ENCODE measurements at places on chromosomes 16 and 17.
A peak's percentile ranks its signal among the peaks of the same experiment; 100 is the strongest.

GRCh38 chr16:76900285-76901263 lies 290.4 kb upstream of the MON1B start:
- no peak for DNase-seq

DNA sequence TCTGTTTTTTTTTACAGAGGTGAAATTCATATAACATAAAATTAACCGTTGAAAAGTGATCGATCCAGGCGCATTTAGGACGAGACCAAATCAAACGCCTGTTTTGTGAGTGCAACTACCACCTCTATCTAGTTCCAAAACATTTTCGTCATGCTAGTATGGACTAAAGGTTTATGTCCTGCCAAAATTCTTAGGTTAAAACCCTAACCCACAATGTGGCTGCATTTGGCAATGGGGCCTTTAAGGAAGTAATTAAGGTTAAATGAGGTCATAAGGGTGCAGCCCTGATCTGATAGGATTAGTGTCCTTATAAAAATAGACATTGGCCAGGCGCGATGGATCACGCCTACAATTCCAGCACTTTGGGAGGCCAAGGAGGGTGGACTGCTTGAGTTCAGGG lies 32.8 kb upstream of the RCVRN start:
- DNase-seq, result peak; percentile 11

- no peak for DNase-seq
Measured at GRCh38 chr17:80367503-80367902, 47.5 kb upstream of the ENDOV start.

DNA sequence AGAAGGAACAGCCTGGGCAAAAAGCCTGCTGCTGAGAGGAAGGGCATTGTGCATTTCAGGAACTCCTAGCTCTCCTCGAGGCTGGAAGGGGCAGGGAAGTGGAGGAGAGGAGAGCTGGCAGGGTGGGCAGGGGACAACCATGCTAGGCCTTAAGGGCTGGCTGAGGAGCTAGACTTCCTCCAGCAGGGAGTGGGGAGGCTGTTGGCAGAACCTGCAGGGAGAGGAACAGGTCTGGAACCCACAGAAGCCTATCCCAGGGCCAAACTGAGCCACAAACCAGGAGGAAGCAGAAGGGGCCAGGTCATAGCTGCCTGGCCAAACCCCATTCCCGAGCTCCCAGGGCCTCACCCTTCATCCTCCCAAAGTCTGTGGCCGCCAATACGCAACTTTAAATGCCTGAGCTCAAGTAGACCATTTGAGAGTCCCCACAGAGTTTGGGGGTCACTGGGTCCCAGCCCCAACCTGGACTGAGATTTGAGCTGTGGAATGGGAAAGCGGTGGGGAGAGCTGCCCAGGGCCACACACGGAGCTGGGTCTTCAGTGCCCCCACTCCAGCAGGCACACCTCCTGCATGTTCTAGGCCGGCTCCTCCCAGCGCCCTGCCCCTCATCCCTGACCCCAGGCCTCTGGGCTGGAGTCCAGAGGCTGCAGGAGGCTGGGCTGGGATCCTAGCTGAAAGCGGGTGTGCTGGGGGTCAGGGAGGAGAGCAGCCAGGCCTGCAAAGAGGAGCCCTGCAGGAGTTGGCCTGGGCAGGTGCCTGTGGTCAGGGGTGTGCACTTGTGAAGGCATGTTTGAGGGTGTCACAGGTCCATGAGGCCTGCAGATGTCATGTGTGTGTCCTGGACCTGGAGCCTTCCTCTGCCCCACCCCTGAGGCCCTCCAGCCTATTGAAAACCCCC lies 4.5 kb downstream of the CDH5 start:
- peak; percentile 40 for DNase-seq

DNA sequence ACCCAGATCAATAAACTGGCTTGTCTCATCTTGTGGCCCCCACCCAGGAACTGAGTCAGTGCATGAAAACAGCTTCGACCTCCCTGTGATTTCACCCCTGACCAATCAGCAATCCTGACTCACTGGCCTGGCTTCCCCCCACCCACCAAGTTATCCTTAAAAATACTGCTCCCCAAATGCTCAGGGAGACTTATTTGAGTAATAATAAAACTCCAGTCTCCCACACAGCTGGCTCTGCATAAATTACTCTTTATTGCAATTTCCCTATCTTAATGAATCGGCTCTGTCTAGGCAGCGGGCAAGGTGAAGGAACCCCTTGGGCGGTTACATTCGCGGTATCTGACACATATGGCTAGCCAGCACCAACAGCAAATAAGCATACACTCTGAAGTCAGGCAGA lies 9.8 kb upstream of the RABEP1 start:
- no peak for DNase-seq

DNA sequence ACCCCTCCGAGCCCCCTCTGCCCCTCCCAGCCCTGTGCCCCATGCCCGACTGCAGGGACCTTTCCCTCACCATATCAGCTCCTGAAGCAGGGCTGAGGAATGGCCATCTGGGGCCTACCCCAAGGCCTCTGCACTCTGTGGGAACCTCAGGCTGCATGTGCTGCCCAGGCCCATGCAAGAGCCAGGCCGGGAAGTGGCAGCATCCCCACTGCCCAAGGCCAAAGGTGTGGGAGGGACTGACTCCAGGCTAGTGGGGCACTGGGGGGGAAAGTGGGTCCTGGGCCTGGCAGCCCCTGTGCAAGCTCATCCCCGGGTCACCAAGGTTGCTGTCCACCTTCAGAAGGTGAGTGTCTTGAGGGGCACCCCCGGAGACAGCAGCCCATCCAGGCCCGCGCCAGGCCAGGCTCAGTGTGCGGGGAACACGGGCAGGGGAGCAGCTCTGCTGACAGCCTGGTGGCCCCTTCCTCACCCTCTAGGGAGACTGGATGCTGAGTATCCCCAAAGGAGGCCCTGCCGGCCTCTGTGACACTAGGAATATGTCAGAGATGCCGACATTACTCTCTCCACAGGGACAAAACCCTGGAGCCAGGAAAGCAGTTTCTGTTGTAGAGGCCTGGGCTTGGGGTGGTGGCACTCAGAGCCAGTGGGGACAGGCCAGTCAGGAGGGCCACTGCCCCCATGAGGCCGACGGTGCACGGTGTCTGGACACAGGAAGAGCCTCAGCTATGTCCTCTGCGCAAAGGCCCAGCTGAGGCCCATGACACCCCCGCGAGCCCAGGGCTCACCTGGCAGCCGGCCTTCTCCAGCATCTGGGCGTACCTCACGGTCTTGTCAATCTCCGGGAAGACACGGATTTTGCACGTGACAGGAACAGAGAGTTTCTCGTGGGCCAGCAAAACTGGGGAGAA lies 3.3 kb downstream of the DUS1L start:
- no peak for DNase-seq

DNA sequence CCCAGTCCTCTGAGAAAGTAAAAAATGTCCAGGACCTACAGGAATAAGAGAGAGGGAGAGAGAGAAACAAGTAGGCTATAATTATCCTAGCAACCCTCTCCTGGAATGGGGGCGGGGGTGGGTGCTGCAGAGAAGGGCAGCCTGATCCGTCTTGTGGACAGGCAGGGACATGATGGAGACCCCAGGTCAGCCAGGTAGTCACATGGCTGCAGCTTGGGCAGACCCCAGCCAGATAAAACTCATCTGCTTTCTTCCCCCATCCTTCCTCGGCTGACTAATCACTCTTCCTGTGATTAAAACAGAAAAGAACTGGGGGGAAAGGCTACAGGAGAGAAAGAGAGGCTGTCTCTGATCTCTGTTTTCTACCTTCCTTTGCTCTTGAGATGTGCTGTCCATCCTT lies 32.6 kb downstream of the COPZ2 start:
- no peak for DNase-seq

GRCh38 chr16:15911198-15911597 lies 22.8 kb upstream of the CEP20 start:
- DNase-seq, result no peak

- DNase-seq, result no peak
Measured at GRCh38 chr17:77205396-77206125, 64.8 kb downstream of the SEC14L1 start.

- no peak for DNase-seq
Measured at GRCh38 chr17:51251010-51251409, 8.8 kb downstream of the MBTD1 start.

GRCh38 chr17:63716426-63716825 lies 16.5 kb upstream of the LIMD2 start:
- no peak for DNase-seq

- peak; percentile 71 for DNase-seq
Measured at GRCh38 chr16:1309888-1310831, 724 bp downstream of the UBE2I start.

GRCh38 chr17:17106756-17107155 lies 64.5 kb downstream of the MPRIP start:
- no peak for DNase-seq

DNA sequence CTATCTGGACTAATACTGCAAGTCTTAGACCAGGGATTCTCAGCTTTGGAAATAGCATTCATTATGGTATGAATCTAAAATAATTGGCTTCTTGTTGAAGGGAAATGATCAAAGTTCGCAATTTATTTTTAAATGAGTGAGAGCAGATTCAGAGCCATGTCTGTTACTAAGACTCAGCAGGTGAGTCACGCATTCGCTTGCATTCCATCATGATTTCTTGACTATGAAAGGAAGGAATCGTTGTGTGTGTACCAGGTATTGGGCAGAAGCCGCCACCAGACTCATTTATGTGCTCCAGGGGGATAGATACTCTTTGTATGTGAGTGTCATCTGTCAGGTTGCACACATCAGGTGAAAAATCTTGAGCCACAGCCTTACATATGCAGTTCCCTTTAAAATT lies 10.8 kb downstream of the GSG1L2 start:
- no peak for DNase-seq

- no peak for DNase-seq
Measured at GRCh38 chr17:75091855-75092327, 4.1 kb downstream of the SLC16A5 start.

- no peak for DNase-seq
Measured at GRCh38 chr16:50974438-50975036, 176.5 kb downstream of the SALL1 start.
